ENCODE measurements at places on chromosomes 16 and 17.

- DNase-seq, result no peak
These were observed 23.5 kb upstream of the BEAN1 start for GRCh38 chr16:66403531-66404145.

DNA sequence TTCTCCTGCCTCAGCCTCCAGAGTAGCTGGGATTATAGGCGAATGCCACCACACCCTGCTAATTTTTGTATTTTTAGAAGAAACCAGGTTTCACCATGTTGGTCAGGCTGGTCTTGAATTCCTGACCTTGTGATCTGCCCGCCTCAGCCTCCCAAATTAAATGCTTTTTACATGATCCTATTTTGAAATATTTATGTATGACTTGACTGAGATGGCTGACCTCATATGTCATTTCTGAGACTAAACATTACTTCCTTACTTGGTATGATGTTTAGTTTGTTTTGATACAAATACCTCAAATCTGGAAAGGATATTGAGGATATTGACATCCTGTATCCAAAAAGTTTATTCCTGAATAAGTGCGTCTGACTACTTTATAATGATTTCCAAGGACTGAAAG is 11.9 kb downstream of the CALCOCO2 start:
- no peak for DNase-seq

DNA sequence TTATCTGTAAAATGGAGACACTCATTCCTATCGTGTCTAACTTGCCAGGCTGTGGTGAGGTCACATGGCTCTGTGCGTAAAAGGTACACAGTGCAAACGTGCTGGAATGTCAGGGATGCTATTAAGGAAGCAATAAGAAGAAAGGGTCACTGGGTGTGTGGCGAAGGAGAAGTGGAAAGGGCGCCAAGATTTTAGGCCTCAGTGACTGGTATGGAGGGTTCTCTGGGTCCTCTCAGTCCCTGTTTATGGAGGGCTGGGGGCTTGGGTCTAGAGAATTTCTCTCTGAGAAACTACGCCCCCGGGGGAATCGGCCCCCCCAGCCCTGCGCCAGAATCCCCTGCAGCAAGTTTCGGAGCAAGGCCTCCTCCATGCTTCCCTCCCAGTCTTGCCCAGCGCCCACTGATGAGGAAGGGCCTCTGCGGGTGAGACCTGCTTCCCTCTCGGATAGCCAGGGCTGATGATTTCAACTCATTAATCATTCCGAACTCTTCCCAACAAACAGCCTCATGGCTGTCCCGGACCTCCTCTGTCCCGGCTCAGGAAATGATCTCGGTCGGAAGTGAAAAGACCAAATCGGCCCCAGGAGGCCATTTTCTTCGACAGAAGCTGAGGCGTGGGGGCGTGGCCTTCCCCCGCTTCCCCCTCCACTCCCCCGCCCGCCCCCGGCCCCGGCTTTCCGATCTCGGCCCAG is 1.2 kb upstream of the HEXIM1 start:
- DNase-seq, result peak; percentile 79

- DNase-seq, result no peak
These were observed 181.9 kb upstream of the CACNG5 start for GRCh38 chr17:66652840-66653507.

DNA sequence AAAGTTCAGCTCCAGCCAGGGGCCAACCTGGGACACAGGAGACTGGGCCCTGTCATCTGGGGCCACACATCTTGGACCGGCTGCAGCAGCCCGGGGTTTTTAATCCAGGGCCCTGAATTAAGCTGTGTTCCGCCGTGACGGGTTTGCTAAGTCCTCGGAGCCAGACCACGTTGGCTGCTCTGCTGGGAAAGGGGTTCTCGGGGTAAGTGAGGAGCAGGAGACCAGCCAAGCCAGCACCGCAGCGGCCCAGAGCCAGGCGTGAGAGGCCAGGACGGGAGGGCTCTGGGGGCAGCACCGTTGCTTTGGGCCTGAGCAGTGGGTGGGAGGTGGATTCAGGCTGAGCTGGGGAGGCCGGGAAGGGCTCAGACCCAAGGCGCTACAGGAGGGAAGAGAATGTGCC is 31.3 kb upstream of the CBX4 start:
- DNase-seq, result no peak

DNA sequence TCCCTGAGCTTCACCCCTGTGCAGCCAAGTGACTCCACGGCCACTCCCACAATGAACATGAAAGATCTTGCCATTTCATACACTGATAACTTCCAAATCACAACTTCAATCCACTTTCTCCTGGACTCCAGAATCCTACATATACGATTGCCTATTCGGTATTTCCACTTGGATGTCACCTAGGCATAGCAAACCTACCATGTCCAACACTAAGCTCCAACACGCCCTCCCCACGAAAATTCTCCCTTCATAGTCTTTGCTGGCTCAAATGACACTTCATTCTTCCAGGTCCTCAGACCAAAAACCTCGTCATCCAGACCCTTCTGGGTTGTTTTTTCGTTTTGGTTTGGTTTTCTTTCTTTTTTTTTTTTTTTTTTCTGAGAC is 1.9 kb downstream of the GLTPD2 start:
- no peak for DNase-seq

- DNase-seq, result no peak
These were observed 32.1 kb upstream of the SREBF1 start for GRCh38 chr17:17868641-17869522.

DNA sequence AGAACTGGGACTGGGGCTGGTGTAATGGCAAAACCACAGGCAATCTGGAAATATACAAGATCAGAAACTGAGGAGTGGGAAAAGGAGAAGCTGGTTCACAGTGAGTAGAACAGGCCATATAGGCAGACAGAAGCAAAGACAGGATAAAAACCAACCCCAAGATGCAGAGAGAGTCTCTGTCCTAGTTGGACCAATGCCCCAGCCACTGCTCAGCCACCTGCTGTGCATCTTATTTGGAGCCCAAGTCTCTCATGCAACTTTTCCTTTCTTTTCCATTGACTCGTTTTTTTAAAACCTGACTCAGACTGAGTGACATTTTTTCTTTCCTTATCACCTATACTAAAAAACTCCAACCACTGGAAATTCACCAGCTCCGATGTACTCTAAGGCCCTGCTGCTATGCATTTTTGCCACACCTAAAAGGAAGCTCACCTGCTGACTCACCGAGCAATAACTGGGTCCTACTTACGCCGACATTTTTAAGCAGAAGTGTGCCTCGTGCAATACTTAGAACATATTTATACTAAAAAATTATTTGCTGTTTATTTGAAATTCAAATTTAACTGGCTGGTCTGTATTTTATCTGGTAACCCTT is 100.8 kb upstream of the XYLT1 start:
- DNase-seq, result no peak

DNA sequence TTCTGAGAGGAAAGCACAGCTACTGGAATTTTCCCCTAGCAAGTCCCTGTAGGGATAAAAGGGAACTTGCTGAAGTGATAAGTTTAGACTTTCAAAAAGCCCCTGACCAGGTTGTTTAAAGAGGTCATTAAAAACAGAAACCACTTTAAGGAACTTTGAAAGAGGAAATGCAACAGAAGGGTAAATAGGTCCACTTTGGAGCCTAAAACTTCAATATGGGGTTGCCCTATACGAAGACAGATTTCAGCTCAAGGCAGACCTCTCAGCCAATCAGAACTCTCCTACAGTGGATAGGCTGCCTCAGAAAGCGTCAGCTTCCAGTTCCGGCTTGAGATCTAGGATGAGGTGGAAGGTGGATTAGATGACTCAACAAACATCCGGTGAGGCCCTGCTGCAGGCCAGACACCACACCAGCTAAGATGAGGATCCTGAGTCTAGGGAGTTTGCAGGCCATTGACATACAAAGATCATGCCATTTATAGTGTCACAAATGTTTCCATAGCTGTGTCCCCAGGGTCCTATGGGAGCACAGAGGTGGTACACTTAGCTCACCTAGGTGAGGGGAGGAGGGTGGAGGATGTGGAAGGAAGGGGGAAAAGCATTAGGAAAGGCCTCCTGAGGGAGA is 7.9 kb upstream of the MFSD6L start:
- DNase-seq, result no peak

GRCh38 chr17:63150994-63151464 is 185.0 kb downstream of the TANC2 start:
- no peak for DNase-seq

All from DMS79 (cell line).